ENCODE measurements at places on chromosomes 16 and 17.

- no peak for DNase-seq
These were observed 42.8 kb downstream of the PRAC1 start for GRCh38 chr17:48679385-48680096.

- no peak for DNase-seq
These were observed 18.7 kb upstream of the EVI2A start for GRCh38 chr17:31339906-31340661.

- DNase-seq = no peak
These were observed 10.2 kb downstream of the MYO19 start for GRCh38 chr17:36524428-36524876.

- no peak for DNase-seq
These were observed 447.9 kb downstream of the HAPSTR1 start for GRCh38 chr16:9539346-9539745.

DNA sequence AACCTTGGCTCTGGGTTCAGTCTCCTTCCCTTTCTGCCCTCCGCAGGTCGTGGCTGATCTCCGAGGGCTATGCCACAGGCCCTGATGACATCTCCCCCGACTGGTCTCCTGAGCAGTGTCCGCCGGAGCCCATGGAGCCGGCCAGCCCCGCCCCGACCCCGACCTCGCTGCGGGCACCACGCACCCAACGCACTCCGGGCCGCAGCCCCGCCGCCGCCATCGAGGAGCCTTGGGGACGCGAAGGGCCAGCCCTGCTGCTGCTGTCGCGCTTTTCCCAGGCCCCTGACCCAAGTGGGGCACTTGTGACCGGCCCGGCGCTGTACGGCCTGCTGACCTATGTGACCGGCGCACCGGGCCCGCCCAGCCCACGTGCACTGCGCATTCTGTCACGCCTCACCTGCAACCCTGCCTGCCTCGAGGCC, 5.1 kb downstream of the ARMC5 start:
- no peak for DNase-seq

DNA sequence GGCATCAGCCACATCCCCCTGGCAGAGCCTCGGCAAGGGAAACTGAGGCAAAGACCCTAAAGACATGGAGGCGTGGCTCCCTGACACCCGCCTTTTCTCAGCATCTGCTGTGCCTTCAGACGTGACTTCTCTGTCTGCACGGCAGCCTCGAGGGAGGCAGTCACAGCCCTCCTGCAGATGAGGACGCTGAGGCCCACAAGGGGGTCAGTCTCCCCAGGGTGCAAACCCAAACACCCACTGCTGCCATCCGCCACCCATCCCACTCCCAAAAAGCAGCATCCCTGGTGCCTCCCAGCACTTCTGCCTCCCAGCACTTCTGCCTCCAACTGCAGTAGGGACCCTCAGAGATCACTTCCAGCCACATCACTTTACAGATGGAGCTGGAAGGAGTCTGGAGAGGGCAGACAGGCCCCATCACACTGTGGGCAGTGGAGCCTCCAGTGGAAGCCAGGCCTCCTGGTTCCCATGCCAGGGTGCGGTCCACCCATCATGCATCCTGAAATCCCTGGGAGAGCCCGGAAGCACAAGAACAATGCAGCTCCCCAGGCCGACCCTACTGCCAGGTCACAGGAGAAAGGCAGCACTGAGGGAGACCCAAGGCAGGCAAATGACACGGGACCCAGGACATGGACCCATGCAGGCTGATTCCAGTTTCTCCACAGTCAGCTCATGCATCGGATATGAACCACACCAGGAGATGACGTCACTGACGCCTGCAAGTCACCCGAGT, 23.8 kb downstream of the KDM8 start:
- DNase-seq = peak; percentile 78

DNA sequence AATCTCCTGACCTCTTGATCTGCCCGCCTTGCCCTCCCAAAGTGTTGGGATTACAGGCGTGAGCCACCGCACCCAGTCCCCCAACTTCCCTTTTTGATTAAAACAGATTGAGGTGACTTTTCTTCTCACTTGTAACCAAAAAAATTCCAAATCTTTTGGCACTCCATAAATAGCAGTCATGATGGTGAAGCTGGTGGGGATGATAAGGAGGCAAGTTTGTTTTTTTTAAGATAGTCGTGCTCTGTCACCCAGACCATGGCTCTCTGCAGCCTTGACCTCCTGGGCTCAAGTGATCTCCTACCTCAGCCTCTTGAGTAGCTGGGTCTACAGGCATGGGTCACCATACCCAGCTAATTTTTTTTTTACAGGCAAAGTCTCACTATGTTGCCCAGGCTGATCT, 34.7 kb upstream of the PLCG2 start:
- DNase-seq = no peak

DNA sequence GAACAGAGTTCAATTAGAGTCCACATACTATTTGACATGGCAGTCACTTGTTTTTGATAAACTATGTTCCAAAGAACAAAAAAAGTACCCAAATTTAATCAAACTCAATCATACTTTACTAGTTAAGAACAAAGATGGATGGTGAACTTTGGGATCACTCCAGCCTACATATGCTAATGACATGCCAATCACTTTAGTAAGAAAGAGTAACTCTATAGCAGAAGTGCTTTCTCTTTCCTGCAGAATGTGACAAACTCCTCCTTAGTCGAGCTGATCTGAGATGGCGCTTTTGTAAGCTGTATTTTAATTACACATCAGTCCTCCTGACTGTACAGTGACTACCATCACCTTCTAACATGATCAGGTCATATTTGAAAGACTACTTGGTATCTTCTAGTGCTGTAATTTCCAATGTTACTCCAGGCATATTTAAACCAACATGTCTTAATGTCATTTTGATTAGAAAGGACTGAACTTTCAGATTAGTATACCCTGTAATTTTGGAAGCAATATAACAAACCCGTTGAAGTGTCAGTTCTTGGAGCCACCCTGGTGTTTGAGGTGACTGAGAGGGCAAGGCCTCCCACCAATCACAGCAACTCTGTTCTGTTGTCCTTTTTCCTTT, 4.1 kb downstream of the NETO2 start:
- DNase-seq = no peak

DNA sequence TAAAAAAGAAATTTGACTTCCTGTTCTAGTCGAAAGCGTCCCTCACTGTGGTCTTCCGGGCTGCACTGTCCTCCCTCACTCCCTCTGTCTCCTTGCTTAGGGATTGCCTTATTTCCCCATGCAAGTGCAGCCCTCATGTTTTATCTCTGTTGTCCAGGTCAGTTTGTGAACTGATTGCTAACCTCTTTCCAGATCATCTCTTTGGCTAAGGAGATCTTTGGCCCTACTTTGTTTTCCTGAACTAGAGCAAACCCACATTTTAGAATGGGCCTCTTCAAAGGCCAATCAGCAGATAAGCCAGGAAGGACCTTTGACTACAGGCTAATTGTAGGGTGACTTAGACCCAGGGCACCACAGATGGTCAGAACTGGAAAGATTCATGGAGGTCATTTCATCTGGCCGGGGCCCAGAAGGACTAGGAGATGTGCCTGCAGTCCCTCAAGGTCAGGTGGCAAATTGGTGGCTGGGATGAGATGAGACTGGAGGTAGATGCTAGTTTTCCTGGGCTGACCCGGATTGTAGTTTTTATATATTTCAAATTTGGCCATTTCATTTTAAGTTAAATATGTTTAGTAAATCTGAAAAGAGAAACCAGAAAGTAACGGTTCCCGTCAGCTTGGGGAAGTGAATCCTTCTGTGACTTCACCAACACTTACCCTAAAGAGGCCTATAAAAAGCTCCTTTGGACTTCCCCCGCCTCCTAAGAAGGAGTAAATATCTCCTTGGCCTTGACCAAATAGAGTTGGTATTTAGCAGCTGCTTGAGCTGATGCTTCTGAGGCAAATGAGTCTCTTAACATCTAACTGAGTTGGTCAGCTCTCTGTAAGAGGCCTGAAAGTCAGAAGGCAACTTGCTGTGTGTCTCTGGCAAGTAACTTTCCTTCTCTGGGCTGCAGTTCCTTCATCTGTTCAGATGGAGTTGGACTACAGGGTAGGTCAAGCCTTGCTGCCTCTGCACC, 6.2 kb upstream of the SLC25A19 start:
- DNase-seq = no peak

DNA sequence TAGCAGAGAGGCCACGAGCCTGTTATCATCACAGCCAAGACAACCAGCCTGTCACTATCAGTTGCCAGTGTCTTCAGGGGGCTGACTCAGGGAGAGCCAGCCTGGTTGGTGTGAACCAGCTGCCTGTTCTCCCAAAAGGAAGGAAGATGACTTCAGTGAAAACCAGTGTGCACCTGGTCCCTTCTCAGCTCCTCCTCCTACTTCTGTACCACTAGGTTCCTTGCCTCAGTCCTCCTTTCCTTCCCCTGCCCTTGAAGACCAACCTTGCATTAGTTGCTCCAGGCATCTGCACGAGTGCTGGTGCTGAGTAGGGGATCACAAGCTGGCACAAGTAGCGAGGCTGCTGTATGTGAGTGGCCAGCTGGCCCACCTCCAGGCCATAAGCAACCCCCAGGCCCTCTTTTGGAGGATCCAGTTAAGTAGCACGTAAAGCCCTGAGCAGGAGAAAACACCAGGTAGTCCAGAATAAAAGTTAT, 8.5 kb downstream of the TUBG1 start:
- DNase-seq = no peak

DNA sequence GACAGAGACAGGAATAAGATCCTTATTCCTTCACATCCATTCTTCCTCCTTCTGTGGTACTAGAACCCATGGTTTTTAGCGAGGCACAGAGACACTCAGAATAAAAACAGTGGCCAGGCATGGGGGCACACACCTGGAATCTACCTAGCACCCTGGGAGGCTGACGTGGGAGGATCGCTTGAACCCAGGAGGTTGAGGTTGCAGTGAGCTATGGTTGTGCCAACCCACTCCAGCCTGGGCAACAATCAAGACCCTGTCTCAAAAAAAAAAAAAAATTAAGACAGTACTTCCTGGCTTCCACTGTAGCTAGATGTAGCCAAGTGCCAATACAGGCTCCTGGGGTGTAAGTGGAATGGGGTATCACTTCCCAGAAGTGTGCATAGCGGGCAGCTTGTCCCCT, 7.4 kb upstream of the SPNS1 start:
- DNase-seq = no peak

DNA sequence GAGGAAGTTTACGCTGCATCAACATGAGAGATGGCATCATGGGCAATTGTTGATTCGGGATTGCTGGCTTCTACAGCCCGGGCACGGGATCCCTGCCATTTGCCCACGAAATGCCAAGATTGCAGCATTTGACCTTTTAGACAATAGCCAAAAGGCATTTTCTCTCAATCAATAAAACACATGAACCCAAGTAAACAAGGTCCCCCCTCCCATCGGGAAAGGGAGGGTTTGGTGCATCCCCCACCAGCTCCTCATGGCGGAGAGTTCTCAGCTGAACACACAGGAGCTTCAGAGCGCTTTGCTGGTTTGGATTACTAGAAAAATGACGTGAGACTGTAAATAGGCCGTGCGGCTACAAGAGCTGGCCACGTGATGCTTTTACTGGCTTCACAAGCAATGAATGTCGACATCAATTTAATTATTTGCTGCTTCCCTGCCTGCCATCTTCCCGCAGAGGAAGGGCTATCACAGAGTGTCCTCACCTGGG, 147.6 kb downstream of the C16orf95 start:
- no peak for DNase-seq

DNA sequence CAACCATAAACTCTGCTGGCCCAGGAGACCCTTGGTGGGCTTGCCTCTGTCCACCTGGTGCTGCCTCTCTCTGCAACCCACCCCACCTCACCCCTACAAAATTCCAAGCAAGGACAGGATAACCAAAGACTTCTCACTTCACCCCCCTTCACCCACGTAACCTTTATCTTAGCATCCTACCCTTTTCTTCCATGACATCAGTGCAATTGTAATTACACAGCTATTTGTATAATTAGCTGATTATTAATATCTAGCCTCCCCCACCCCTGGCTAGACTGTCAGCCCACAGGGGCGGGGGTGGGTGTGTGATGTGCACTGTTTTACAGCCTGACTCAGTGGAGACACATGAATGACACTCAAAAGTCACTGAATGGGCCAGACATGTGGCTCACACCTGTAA, 262.2 kb downstream of the MRTFB start:
- DNase-seq = no peak

DNA sequence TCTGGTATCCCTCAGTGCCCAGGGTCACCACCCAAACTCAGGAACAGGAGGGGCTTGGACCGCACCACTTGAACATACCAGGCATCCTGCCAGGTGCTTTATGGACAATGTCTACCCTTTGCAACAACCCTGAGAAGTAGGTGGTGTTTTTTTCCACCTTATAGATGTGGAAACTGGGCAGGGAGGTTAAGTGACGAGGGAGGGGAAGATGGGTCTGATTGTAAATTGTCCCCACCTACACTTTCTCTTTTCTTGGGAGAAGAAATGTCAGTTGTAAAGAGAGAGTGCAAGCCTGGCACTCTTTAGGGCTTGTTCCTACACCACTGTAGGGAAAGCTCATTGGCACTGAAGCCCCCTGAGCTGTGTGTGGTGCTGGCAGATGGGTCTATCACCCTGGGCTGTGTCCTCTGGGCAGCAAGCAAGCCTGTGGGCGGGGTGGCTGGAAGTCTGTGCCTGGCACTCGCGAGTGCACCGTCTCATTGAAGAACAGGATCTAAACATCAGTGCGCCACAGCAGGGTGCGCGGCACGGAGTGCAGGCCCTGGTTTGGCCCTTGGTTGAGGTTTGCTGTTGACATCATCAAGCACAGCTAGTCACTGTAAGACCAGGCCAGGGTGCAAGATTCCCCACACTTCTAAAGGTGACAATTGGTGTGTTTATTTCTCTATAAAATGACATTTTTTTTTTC, 15.1 kb downstream of the NOD2 start:
- no peak for DNase-seq

- DNase-seq = no peak
These were observed 261.8 kb upstream of the PSMD7 start for GRCh38 chr16:74034862-74035261.

DNA sequence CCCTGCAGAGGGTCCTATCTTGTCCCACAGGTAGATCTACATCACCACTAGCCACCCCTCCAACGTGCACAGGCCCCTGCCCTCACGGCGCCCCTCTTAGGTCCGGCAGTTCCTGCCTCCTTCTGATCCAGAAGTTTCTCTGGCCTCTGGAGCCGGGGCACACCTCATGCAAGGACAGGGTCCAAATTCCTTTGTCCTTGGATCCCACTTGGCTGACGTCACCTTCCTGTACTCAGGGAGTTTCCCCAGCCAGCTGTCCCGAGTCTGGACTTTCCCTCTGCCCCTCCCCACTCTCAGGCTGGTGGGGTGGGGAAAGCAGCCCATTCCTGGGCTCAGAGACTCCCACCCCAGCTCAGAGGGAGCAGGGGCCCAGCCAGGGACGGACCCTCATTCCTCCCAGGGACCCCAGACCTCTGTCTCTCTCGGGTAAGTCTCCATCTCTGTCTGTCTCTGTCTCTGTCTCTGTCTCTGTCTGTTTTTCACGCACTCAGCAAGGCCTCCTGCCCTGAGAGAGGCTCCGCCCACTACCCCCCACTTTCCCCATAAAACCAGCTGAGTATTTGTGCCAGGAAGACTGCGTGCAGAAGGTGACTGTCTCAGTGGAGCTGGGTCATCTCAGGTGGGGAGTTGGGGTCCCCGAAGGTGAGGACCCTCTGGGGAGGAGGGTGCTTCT, at the start of gene IL32:
Gene IL32 (plus strand): TSS at position 572 of the 673 bp plus-strand sequence. CDS start 172 bp downstream, outside the sequence.
- no peak for DNase-seq

Measured in lower leg skin (tissue), 4 donors.